ENCODE measurements at places on chromosomes 2 and 18.

GRCh38 chr2:145861940-145862339 lies 1342.0 kb upstream of the ZEB2 start:
- DNase-seq = no peak

DNA sequence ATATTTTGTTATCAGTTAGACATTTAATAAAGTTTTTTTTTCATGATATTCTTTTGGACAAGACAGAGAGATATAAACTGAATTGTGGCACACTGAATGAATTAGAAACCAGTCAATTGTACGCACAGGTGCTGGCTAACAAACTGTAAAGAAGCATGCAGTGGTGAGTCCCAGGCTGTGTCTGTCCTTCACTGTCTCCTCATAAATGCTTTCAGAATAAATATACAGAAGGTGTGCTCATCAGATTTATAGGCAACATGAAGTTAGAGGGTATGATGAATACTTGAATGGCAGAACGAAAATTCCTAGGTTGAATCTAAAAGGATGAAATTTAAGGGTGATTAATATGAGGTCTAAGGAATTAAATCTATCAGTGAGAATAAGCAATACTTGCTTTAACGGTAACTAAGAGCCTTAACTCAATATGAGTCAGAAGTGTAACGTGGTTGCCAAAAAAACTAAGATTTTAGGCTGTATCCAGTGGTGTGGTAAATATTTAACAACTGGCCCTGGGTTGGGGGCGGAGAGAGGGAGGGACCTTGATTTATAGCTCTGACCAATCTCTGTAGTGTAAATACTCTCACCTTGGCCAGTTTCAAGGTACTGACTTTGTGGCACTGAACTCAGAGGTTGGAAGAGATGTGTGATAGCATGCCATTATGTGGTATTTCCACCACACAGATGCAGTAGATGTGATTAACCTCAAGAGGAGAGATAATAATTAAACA lies 41.9 kb upstream of the AAK1 start:
- no peak for DNase-seq

- DNase-seq = no peak
These were observed 13.6 kb downstream of the TCF23 start for GRCh38 chr2:27162151-27163121.

GRCh38 chr18:58844871-58845270 lies 19.8 kb upstream of the ZNF532 start:
- DNase-seq = no peak

DNA sequence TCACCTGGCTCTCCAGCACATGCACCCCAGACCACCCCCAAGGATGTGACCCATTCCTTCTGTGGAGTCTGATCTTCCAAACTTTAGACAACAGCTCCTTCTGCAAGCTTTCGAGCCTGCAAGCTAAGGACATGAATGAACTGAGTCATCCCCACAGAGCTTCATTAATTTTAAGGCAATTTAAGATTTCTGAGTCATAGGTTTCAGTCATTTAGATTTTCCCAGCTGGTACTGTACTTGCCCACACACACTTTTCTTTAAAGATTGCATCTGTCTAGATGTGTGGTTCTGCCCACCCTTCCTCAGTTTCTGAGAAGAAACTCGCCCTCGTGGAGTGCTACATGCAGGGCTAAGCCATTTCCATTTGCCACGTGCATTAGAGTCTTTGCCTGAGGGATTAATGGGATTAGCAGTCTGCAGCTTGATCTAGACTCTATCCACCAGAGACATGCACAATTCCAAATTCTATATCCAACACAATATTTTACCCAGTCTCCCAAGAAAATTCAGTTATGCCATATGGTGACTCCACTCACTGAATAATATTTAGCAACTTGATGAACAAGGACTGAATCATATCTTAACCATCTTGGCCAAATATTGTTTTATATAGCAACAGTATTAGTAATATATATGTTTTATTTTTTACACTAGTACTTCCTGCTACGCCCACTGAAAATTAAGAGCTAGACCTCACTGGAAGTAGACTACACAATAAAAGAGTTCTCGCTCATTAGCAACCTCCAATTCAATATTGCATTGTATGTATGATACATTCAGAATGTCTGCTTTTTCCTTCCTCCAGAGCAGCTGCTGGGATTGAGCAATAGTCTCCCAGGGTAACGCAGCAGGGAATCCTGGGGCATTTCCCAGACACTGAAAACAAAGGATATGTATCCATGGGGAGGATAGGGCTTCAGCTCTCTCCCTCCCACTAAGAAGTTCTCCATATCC lies 14.3 kb upstream of the TRIB2 start:
- DNase-seq = no peak

DNA sequence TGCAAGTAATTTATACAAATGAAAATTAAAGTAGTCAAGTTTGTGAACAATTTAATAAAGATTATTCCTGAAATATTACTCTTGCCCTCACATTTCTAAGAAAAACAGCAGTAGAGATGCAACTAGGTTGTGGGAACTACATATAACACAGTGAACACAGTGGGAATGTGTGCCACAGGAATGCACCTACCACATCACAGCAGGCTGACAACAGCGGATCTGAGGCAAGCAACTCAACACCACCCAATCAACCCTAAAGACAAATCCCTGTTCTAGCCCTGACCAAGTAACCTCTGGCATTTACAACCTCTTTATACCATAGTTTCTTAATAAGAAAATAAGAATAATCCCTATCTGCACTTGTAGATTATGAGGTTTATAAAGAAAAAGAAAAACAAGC lies 23.4 kb downstream of the MBOAT2 start:
- DNase-seq = no peak

GRCh38 chr18:5574843-5575242 lies 31.0 kb upstream of the EPB41L3 start:
- no peak for DNase-seq

- DNase-seq = no peak
These were observed 1.9 kb downstream of the SCYGR3 start for GRCh38 chr2:227612546-227613271.

- DNase-seq = no peak
These were observed 963 bp downstream of the GNLY start for GRCh38 chr2:85695121-85695520.

DNA sequence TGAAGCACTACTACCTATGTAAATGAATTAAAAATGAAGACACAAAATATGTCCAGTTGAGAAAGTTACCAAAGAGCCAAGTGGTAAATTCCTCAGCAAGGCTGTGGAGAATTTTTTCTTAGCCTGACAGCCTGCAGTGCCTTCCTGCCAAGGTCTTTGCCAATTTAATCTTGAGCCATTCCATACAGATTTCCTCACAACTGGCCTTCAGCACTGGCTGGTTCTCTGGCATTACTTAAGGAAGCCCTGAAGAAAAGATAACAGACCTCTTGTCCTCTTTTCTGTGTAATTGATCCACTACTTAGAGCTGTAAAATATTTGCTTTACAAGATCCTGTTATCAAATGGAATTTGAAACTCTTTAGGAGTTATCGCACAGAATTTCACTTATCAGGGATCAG lies 334.2 kb upstream of the LRRTM1 start:
- no peak for DNase-seq

- DNase-seq = no peak
These were observed 100.5 kb downstream of the SCG2 start for GRCh38 chr2:223501641-223502040.

- no peak for DNase-seq
These were observed 23.7 kb upstream of the MRPL19 start for GRCh38 chr2:75622929-75623328.

DNA sequence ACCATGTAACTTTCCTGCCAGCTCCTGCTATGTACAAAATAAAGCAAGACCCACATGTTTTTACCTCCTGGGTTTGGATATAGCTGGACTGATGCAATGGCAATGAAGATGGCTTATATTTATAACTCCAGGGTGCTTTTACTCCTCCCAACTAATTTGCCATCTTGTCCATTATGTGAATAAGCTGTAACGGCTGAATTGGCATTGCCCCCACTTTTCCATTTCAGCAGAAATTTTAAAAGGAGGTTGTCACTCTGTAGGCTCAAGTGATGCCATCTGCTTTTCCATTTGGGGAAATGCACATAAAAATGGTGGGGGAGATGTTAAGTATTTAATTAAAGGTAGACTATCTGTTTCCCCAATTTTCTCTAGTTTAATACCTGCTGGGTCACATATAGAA lies 345.5 kb downstream of the ERBB4 start:
- DNase-seq = no peak

DNA sequence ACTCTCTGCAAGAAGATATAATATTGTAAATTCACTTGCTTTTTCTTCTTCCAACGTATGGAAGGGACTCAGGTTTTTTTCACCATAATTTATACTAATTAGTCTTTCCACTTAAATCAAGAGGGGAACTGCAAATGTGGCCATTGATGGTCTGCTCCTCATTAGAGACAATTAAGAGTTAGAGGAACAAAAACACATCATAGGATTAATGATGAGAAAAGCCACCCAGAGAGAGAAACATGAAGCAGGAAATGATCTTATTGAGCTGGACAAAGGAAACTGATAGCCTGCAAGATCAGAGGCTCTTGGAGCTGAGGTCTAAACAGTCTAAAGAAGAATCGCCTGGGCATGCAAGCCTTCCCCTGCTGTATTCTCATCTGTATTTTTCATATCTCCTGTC lies 151.2 kb upstream of the NRP2 start:
- no peak for DNase-seq

DNA sequence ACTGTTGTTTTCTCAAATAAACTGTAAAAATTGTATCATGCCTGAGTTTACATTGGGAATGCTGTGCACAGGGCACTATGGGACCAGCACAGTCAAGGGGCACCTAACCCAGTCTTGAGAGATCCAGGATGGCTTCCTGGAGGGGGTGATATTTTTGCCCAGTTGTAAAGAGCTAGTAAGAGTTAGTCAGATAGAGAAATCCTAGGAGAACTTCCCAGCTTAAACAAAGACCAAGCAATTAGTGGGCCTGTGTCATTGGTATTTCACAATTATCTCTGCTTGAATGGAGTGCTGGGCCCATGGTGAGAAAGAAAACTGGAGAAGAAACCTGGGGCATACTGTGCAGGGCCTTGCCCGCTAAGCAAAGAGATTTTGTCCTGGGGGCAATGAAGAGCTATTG lies 12.2 kb downstream of the XDH start:
- DNase-seq = no peak

DNA sequence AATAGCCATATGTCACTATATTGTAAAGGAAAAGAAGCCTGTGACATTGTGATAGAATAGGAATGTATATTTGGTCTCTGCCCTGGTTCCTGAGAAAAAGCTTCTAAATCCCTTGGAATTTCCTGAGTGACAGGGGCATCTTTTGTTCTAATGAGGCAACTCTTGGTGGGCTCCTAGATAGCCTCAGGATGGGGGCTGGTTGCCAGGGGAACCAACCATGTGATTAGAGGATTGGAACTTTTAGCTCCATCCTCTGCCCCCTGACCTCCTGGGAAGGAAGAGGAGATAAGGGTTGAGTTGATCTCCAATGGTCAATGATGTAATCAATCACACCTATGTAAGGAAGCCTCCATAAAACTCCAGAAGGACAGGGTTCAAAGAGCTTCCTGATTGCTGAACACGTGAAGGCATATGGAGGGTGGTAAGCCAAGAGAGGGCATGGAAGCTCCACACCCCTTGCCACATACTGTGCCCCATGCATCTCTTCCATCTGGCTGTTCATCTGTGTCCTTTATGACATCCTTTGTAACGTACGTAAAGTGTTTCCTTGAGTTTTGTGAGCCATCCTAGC lies 2.9 kb upstream of the ME2 start:
- DNase-seq = no peak

- DNase-seq = no peak
These were observed 25.0 kb upstream of the FN1 start for GRCh38 chr2:215460682-215461382.

DNA sequence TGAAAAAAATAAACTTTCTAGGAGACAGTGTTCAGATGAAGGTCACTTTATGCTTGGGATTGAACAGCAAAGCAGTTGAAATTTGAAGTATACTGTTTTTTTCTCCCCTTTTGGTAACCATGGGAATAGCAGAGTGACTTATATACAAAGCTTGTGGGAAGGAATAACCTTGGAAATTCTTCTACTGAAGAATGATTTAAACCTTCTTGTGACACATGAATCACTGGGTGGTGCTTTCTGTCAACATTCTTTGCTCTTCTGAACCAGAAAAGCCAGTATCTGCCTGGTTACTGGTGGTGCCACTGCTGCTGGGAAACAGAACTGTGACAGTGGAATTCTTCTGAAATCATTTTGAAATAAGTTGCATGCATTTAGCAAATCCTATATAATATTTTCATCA lies 39.4 kb upstream of the RND3 start:
- no peak for DNase-seq

DNA sequence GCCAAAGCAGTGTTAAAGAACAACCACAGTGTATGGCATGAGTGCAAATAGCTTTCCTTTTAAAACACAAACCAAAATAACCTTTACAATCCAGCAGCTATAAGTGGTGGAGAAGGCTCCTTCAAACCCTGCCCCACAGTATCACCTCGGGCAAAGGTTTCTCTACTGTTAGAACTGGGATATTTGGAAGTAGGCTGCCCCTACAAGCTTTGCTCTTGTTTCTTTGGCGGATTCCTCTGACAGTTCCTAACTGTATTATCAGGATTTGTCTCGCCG lies 214.8 kb downstream of the ZNF521 start:
- DNase-seq = no peak

- no peak for DNase-seq
These were observed 41.1 kb downstream of the LIMS1 start for GRCh38 chr2:108575132-108575966.

- DNase-seq = no peak
These were observed 201.0 kb downstream of the NDUFA10 start for GRCh38 chr2:239824046-239824694.

DNA sequence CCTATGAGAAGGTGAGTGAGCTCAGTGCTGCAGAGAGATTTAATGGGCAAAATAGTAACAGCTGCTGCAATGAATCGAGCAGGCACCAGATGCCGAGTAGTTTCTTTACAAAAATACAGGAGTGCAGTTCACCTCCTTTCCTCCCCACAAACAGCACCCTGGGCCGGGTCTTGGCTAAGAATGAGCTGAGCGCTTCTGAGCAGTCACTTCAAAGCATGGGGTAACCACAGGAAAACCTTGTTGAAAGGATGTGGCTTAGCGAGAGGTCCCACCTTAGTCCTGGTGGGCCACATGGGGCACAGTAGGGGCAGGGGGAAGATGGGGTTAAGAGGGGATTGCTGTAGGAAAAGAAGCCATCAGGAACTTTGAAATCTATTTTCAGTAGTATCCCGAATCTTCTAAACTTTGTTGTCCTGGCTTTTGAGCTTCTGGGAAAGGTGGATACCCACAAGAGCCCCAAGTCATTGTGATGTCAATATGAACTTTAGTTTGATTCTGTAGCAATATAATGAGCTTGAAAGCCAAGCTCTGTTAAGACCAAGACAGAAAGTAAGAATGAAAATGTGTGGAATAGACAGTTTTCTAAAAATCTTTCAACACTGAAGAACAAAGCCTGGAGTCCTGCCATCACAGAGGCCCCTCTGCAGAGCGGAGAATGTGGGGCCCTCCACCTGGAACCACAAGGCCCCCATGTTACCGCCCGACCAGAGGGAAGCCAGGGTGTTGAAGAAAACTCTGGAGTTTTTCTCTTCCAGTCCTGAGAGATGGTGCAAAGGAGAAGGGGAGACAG lies 101.0 kb upstream of the ZNF236 start:
- peak; percentile 52 for DNase-seq

- DNase-seq = no peak
These were observed 154.8 kb downstream of the TGIF1 start for GRCh38 chr18:3604498-3605408.
